ENCODE measurements at places on chromosomes 7 and 10.

DNA sequence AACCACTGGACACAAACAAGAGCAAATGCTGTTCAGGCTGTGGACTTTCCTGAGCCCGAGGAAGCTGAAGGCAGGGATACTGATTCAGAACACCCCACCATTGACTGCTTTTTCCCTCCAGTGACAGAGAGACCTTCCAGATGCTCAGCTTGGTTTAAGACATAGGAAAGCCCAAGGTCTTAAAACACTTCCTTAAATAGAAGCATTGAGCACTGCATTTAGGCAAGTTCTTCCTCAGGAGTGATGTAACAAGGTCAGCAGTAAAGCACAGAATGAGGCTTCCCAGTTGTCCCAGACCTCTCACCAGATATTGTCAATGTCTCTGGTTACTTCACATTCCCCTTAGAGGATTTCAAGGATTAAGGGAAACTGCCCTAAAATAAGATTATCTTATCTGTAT is 19.6 kb upstream of the CDCA7L start:
- no peak for DNase-seq

GRCh38 chr10:105967256-105967655 is 1197.2 kb downstream of the SORCS1 start:
- DNase-seq = no peak

- no peak for DNase-seq
Observed at GRCh38 chr7:1884583-1885350, 214.7 kb downstream of the ELFN1 start.

- no peak for DNase-seq
Observed at GRCh38 chr10:104260775-104261115, 6.1 kb downstream of the GSTO1 start.

DNA sequence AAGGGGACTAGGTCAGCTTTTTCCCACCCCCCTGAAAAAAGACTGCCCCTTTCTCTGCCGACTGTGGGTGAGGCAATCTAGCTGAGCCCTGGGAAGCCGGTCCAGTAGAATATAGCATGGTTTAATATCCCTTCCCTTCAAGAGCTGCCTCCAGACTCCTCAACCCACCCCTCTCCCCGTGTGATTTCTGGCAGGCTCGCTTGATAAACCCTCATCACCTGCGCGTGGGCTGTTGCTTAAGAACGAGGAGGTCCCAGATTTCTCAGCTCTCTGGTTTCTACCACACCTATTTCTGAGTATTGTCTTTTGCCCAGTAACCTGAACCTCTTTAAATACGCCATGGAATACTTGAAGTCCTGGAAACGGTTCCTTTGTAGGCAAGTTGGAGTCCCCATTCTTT is 2.0 kb upstream of the LRRC4 start:
- no peak for DNase-seq

DNA sequence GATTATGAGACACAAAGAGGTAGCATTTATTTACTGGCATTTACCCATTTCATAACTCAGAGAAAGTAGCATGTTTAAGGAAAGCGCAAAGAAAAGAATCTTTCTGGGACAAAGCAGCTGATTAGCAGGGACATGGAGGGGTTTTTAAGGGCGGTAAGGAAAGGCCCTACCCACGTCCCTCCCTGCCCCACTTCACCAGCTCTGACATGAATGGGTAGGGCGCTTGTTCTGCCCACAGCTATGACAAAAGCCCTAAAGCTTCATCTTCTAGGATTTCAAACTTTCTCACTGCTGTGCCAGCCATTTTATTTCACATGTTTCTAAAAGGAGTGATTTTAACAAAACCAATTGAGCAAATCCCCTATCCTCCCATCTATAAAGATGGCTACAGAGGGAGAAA is 406.9 kb upstream of the KLF6 start:
- DNase-seq = no peak

DNA sequence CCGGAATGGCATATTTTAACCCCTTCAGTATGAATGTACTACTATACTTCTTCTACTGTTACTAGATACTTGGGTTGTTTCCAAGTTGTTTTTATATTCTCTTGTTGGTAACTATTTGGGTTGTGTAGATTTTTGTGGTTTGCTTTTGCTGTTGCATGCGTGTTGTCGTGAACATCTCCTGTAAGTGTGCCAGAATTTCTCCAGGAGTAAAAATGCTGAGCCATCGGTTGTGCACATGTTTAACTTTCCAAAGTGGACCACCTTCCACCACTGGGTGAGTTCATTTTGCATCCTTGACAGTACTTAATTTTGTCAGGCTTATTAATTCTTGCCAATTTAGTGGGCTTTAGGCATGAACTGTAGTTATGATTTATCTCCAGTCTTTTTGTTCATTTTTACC is 47.9 kb downstream of the CSGALNACT2 start:
- DNase-seq = no peak

DNA sequence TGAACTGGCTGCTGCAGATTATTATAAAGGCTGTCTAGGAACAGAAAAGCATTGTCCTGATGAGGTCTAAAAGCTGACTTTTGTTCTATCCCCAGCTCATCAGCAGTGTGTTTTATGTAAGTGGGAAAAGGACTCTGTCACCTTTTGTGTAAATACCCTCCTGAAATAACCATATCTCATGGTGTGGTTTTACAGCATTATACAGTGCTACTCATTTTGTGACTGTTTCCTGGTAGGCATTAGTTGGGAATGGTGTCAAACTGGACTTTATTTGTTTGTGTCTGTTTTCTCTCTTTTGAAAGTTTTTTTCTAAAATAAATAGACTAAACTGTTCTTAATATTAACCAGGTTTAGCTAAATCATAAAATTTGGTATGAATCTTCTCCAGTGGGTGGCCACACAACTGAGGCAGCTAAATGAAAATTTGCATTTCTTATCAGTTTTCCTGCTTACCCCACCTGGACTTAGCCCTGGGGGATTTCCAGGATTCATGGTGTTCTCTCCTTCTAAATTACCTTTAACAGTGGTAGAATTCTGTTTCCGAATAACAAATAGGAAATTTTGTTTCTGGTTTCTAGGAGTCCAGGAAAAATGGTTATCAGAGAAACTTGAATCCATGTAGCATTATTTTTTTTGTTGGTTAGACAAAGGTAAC is 140.9 kb downstream of the LHFPL3 start:
- no peak for DNase-seq

GRCh38 chr10:110410329-110411046 is 87.2 kb upstream of the DUSP5 start:
- no peak for DNase-seq
